ENCODE measurements at places on chromosomes 12 and 14.

- no peak for DNase-seq
Observed at GRCh38 chr12:93336291-93336741, 41.4 kb upstream of the NUDT4 start.

- DNase-seq: peak; percentile 53
Observed at GRCh38 chr12:57522887-57523705, 472 bp downstream of the MBD6 start.

- no peak for DNase-seq
Observed at GRCh38 chr12:58117201-58117600, 175.8 kb downstream of the ATP23 start.

- DNase-seq: no peak
Observed at GRCh38 chr12:19896041-19896440, 456.7 kb downstream of the AEBP2 start.

- DNase-seq: no peak
Observed at GRCh38 chr12:81518638-81519037, 240.5 kb downstream of the PPFIA2 start.

DNA sequence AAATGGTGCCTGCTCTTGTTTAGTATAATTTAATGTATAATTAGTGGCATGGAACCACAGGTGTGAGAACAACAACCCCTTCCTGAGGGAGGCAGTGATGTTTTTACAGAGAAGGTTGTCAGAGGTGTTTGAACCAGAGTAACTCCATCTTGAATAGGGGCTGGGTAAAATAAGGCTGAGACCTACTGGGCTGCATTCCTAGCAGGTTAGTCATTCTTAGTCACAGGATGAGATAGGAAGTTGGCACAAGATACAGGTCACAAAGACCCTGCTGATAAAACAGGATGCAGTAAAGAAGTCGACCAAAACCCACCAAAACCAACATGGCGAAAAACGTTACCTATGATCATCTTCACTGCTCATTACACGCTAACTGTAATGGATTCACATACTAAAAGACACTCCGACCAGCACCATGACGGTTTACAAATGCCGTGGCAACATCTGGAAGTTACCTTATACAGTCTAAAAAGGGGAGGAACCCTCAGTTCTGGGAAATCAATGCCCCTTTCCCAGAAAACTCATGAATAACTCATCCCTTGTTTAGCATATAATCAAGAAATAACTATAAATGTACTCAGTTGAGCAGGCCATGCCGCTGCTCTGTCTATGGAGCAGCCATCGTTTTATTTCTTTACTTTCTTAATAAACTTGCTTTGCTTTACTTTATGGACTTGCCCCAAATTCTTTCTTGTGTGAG is 47.8 kb upstream of the LTA4H start:
- DNase-seq: no peak

- DNase-seq: no peak
Observed at GRCh38 chr12:7793211-7793610, 4.0 kb downstream of the NANOG start.

DNA sequence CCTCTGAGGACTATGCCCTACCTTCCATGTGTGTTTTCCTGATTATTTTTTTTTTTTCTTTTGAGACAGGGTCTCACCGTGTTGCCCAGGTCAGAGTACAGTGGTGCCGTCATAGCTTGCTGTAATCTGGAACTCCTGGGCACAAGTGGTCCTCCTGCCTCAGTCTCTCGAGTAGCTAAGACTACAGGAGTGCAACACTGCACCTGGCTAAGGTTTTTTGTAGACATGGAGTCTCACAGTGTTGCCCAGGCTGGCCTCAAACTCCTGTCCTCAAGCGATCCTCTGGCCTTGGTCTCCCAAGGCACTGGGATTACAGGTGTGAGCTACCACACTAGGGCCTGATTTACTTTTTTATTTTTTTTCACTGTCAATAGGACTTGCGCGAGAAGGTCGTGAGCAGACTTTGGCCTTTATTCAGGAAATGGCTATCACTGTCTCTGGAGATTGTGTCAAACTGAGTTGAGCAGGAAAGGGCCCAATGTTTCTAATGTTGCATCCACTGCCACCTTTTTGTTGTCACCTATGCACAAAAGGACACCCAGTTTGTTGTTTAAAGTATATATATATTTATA is 47.7 kb downstream of the FLRT2 start:
- DNase-seq: no peak

DNA sequence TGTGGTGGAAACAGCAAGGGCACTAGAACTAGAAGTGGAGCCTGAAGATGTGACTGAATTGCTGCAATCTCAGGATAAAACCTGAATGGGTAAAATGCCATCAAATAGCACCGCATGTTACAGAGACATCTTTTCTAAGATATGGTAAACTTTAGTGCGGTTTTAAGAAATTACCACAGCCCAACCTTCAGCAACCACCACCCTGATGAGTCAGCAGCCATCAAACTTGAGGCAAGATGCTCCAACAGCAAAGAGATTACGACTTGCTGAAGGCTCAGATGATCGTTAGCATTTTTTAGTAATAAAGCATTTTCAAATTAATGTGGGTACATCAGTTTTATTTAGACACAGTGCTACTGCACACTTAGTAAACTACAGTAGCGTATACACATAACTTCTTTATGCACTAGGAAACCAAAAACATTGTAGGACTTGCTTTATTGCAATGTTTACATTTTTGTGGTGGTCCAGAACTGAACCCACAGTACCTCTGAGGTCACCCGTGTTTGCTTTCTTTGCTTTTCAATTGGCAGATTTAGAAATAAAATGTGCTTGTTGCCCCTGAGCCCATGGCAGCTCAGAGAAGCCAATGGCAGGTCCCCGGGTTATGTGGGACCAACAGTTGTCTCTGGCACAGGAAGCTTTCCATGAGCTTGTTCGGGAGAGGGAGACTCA is 15.9 kb downstream of the GOLGA3 start:
- no peak for DNase-seq

DNA sequence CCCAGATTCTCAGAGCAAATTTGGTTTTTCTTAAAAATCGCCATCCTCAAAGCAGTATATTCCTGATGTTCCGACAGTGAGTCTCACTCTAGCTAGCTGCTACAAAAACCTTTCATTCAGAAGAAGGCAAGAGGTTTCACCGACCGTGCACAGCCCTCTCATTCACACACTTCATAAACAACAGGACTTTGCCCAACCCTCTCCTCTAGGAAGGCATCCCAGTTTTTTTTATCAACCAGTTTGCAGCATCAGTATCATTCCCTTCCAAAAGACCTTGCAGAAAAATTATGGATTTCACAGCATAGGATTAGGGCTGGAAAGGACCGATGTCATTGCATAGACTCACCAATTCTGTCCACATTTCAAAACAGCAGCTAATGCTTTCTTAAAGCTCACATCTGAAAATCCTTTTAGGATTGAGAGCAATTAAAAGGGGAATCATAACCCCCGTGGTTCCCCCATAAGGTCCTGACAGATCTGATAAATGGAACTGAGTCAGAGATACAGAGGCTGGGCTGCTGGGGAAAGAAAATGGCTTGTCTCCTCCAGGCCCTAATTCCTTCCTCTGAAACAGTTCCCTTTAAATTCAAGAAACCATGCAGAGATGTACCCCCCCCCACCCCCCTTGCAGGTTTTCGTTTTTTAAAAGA is 597 bp downstream of the SVOP start:
- no peak for DNase-seq

DNA sequence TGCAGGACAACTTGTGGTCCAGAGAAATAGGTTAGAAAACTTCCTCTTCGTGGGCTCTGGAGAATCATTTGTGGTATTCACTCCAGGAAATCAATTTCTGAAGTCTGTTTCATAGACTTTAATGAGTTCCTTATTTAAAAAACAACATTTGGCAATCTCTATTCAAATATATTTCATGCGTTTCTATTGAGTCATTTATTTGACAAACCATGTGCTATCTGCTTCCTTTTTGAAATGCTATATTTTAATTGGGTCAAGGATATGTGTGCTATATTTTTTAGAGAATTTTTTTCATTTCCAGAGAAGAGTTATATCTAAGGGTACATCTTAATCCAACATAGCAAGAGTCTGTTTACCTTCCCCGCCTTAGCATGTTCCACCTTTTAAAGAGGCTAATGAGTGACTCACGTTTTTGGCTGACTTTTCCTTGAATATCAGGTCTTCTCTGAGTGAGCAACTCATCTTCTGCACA is 252.4 kb upstream of the EGLN3 start:
- DNase-seq: no peak

GRCh38 chr14:20219033-20219432 is 4.5 kb upstream of the OR11H6 start:
- DNase-seq: no peak

GRCh38 chr12:101204602-101205304 is 5.3 kb downstream of the SLC5A8 start:
- no peak for DNase-seq

GRCh38 chr12:25637752-25638151 is 84.7 kb upstream of the LMNTD1 start:
- no peak for DNase-seq

- DNase-seq: no peak
Observed at GRCh38 chr12:75525263-75525662, 13.9 kb upstream of the KRR1 start.

GRCh38 chr14:104388541-104389325 is 190.8 kb upstream of the C14orf180 start:
- no peak for DNase-seq

- DNase-seq: peak; percentile 87
Observed at GRCh38 chr12:63779498-63780481, at the start of gene RXYLT1. Gene RXYLT1, plus strand, starts transcription at chr12:63779909. Its CDS starts 52 bp downstream, at chr12:63779961.

GRCh38 chr12:124542021-124542949 is 25.1 kb downstream of the NCOR2 start:
- no peak for DNase-seq

GRCh38 chr12:85457016-85457415 is 177.0 kb downstream of the ALX1 start:
- no peak for DNase-seq

GRCh38 chr14:61653507-61653906 is 41.8 kb upstream of the HIF1A start:
- DNase-seq: no peak

DNA sequence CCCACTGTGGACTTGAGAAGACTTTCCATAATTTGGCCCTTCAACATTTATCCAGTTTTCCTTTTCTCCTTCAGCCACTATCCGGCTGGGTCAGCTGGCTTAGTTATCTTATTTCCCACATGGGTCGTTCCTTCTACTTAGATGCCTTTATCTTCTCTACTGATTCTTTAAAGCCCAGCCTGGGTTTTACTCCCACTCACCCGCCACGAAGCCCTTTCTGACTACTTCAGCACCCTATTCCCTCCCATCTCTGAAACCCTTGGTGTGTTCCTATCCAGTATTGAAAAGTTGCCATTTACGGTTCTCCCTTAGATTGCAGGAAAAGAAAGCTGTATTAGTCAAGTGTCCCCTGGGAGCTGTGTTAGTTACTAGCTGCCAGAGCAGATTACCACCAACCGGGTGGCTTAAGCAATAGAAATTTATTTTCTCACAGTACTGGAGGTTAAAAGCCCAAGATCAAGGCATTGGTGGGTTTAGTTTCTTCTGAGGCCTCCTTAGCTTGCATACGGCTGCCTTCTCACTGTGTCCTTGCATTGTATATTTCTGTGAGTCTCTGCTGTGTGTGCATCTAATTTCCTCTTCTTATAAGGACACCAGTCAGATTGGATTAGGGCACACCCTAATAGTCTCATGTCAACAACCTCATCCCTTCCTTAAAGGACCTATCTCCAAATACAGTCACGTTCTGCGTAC is 105.5 kb downstream of the GPATCH2L start:
- no peak for DNase-seq

- no peak for DNase-seq
Observed at GRCh38 chr12:102232446-102232845, 34.8 kb upstream of the PMCH start.

DNA sequence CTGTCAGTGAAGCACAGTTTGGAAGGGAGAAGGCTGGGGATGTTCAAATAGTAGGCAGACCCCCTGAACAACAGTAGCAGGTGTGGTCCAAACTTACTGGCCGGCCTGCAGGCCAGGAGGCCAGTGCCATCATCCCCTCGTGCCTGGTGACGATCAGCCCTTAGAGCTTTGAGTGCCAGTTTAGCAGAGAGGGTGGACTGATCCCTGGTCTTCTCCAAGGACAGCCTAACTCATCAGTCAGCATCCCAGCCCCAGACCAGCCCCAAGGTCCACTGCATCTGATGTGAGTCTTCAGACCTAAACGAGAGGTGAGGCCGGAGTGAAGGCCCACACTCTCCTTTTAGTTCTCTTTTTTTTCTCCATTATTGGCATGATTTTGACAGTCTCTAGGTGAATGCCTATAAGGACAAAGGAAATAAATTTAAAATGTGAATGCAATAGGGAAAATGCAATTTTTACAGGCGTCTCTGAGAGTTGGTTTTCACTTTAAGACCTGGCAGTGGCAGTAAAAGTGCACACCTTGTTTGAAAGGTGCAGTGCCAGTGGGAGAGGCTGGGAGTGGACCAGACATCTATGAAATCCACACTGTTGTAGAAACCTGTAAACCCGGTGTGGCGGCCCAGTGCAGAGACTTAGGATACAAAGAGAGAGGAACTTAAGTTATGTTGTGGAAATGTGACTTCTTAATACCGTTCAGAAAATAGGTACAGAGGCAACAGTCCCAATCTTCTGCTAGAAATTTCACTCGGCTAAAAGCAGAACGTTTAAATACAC is 311.2 kb downstream of the CACNA1C start:
- DNase-seq: no peak

DNA sequence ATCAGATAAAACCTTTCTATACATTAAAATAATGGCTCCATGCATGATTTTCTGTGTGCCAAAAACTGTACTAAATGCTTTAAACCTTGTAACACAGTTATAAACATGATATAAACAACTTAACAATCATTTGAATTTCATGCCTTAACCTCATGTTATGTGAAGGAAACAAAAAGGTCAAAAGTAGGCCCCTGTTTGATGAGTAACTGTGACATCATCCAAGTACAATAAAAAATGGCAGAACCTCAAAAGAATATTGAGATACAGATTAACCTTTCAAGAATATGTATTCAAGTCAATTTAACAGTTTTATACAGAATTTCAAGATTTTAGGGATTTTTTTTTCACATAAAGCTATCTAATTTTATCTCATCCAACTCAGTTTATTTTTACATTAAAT is 310.7 kb upstream of the DCN start:
- DNase-seq: no peak

DNA sequence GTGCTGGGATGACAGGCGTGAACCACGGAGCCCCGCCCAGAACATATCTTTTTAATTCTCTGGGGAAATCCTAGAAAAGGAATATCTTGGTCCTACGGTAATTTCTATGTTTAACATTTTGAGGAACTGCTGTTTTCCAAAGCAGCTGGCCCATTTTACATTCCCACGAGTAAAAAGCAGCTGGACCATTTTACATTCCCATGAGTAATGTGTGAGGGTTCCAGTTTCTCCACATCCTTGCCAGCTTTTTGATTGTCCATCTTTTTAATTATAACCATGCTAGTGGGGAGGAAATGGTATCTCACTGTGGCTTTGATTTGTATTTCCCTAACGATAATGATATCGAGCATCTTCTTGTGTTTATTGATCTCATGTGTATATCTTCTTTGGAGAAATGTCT is 4.4 kb upstream of the P2RX4 start:
- no peak for DNase-seq

DNA sequence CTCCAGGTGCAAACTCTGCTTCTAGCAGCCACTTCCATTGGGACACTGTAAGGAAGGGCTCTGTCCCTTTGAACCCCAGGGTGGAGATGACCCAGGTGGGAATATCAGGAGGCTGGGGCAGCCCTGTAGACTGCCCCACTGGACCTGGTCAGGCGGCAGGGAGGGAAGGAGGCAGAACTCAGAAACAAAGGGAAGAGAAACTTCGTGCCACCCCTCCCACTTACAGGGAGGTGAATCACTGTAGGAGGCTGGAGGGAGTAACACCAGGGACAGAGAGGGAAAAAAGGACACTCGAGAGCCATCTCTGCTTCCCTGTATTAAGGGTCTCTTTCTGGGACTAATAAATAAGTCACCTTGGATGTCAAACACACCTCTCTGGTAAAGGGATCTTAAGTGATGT is 37.4 kb downstream of the ISCA2 start:
- no peak for DNase-seq

Measured in activated CD4-positive, alpha-beta T cell treated with anti-CD3 and anti-CD28 coated beads for 4 hours (primary cell).